ENCODE measurements at places on chromosomes 12 and 14.
A peak's percentile ranks its signal among the peaks of the same experiment; 100 is the strongest.

DNA sequence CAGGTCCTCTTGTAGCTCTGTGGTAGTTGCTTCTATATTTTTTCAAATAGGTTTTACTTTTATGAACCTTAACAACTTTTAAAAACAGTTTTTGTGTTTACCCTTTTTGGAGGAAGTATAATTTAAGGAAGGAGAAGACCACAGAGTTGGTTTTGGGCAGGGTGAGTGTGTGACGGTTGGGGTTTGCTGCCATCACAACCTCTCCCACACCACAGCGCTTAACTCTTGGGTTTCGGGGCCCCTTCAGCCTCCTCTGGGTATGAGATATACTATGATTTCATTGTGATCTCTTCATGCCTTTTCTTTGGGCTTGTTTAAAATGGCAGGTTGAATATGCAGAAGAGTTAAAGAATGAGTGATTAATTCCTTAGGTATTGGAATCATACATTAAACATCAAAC is 228.7 kb upstream of the CRY1 start:
- peak; percentile 24 for DNase-seq

- no peak for DNase-seq
Measured at GRCh38 chr12:27474344-27474743, 27.8 kb downstream of the SMCO2 start.

DNA sequence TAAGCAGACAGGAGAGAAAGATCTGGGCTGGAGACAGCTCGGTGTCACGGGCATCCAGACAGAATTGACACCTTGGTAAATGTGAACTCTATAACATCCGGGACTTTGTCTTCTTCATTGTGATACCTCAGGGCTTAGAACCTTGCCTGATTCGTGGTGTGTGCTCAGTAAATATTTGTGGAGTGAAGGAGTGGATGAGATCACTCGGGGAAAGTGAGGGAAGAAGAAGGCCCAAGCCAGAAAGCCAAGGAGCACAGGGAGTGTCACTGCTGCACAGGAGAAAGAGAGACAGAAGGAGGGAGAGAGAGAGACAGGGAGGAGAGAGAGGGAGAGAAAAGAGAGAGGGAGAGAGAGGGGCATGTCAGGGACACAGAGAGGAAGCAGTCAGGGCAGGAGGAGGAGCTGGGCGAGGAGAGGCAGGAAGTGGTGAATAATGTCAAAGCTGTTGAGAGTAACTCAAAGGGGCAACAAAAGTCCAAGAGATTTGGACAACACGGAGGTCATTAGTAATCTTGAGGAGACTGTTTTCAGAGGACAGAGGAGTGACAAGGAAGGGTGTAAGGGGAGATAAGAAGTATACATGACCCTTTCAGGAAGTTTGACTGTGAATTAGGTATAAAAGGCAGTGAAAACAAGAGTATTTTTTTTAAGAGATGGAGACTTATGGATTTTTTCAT is 141.6 kb upstream of the MAX start:
- DNase-seq: peak; percentile 27

DNA sequence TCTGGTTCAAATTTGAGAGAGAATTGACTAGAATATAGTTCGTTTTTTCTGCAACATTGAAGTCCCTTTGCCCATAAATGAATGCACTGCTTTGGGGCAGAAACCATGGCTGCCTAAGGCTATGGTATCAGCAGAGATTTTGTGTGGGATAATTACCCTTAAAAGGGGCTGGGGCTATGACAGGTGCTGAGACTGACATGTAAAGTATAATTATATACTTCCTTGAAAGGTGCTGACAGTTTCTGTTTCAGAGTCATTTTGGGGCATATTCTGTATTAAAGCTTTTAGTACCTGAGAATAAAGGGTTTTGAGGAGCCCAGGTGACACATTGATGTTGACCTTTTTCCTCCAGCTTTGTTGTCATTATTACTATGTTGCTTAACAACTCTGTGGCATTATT is 150.3 kb upstream of the PTPRQ start:
- no peak for DNase-seq

DNA sequence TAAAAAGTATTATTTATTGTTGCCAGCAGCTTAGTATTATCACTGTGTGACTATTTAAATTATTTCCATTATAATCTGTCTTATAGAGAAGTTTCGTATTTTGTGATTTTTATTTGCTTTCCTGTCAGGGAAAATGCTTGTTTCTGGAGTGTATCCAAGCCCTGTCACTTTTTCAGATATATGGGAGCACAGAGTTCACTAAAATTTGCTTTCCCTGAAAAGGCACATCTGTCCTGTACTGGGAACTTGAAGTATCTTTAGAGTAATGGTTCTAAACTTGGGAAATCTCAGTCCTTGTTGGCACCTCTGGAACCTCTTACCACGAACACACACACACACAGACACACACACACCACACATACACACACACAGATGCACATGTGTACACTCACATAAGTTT is 39.3 kb upstream of the SSTR1 start:
- DNase-seq: no peak

GRCh38 chr14:67436006-67436866 is 24.3 kb upstream of the PLEK2 start:
- DNase-seq: no peak

GRCh38 chr12:60684988-60685655 is 1089.3 kb downstream of the SLC16A7 start:
- DNase-seq: no peak

DNA sequence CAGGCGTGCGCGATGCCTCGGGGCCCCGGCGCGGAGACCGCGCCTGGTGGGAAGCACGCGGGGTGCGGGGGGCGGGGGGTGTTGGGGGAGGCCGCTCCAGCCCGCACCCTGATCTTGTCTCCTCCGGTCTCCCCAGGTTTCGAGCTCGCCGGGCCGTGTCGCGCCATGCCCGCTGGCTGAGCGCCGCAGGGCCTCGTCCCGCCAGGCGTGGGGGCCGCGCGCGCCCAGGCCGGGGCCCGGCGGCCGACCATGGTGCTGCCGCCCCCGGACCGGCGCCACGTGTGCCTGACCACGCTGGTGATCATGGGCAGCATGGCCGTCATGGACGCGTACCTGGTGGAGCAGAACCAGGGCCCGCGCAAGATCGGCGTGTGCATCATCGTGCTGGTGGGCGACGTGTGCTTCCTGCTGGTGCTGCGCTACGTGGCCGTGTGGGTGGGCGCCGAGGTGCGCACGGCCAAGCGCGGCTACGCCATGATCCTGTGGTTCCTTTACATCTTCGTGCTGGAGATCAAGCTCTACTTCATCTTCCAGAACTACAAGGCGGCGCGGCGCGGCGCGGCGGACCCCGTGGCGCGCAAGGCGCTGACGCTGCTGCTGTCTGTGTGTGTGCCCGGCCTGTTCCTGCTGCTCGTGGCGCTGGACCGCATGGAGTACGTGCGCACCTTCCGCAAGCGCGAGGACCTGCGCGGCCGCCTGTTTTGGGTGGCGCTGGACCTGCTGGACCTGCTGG is 2.4 kb downstream of the TMEM121 start:
- no peak for DNase-seq

DNA sequence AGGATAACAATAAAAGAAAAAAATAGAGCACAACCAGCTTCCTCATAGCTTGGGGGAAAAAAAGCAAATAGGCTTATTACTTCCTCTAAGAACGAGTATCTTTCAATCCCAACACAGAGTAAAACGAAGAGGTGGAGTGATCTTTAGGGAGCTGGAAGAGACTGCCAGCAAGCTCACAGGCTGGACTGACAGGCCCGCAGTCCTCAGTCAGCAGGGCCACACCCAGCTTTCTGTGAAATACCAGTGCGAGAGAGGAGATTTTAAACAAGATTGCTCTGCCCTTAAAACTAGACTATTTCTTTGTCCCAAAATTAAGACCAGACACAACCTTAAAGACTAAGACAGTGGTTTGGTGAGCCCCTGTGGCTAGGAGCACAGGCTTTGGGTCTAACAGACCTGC is 32.9 kb downstream of the SETD3 start:
- no peak for DNase-seq

DNA sequence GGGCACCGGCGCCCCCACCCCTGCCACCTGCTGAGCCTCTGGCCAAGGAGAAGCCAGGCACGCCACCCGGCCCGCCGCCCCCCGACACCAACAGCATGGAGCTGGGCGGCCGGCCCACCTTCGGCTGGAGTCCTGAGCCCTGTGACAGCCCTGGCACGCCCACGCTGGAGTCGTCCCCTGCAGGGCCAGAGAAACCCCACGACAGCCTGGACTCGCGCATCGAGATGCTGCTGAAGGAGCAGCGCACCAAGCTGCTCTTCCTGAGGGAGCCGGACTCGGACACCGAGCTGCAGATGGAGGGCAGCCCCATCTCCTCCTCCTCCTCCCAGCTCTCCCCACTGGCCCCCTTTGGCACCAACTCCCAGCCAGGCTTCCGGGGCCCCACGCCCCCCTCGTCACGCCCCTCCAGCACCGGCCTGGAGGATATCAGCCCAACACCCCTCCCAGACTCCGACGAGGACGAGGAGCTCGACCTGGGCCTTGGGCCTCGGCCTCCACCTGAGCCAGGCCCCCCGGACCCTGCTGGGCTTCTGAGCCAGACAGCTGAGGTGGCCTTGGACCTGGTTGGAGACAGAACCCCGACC is 6.5 kb downstream of the SETD1B start:
- DNase-seq: no peak

GRCh38 chr12:69515394-69515930 is 45.3 kb downstream of the FRS2 start:
- DNase-seq: no peak

DNA sequence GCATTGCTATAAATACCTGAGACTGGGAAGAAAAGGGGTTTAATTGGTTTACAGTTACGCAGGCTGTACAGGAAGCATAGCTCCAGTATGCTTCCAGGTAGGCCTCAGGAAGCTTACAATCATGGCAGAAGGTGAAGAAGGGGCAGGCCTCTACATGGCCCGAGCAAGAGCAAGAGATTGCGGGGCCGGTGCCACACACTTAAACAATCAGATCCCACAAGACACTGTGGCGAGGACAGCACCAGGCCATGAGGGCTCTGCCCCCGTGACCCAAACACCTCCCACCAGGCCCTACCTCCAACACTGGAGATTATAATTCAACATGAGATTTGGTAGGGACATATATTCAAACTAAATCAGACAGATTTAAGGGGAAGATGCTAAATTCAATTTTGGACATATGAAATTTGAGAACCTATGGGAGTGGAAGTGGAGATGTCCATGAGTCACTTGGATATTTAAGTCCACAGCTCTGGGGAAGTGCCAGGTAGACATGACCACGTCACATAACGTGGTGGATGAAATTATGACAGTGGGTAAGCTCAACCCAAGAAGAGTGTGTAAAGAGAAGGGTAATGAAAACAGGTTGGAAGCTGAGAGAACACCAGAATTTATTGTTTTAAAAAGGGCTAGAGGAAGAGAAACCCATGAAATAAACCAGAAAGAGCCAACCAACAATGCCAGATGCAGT is 1.5 kb upstream of the LTA4H start:
- no peak for DNase-seq

- no peak for DNase-seq
Measured at GRCh38 chr12:95440401-95440800, 33.6 kb upstream of the METAP2 start.

DNA sequence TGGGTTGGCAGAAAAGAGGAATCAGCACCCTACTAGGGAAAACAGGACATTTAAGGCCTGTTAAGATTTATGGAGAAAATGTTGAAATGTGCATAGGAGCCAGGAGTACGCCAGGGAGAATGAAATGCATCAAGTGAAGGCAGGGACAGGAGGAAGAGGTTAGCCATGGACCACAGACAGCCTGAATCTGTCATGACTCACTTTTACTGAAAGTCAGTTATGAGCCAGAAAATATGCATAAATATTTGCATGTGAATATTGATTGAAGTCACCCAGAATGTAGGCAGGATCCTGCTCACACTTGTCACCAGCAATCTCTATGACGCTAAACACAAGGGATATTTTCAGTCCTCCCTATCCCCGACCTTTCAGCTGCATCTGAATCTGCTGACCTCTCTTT is 25.1 kb upstream of the CDK17 start:
- peak; percentile 11 for DNase-seq

GRCh38 chr12:6778217-6778573 is 5.9 kb downstream of the LAG3 start:
- no peak for DNase-seq

- DNase-seq: peak; percentile 69
Measured at GRCh38 chr12:132414634-132415326, 75.2 kb upstream of the FBRSL1 start.

GRCh38 chr14:47541662-47542061 is 133.7 kb downstream of the MDGA2 start:
- no peak for DNase-seq

- DNase-seq: no peak
Measured at GRCh38 chr14:75976826-75977581, 4.8 kb downstream of the TGFB3 start.

- no peak for DNase-seq
Measured at GRCh38 chr12:102740141-102740955, 176.7 kb downstream of the PAH start.

DNA sequence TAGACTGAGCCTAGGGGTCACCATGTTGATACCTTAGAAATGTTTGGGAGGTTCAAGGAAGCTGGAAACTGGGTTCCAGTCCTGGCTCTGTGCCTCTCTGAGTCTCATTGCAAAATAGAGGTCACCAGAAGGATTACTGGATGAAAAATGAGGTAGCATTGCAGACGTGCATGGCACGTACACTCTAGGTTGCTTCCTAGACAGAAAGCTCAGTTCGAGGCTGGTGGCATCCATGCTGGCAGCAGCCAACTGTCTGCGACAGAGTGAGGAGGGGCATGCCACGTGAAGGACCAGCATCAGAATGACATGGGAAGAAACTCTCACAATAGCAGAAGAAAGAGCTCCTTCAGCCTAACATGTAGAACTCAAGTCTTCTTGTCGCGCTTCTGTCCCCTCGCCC is 4.6 kb upstream of the CYP46A1 start:
- DNase-seq: no peak

- peak; percentile 45 for DNase-seq
Measured at GRCh38 chr12:7130701-7131501, 730 bp downstream of the CLSTN3 start.

GRCh38 chr12:27279826-27280225 is 35.7 kb downstream of the STK38L start:
- no peak for DNase-seq

DNA sequence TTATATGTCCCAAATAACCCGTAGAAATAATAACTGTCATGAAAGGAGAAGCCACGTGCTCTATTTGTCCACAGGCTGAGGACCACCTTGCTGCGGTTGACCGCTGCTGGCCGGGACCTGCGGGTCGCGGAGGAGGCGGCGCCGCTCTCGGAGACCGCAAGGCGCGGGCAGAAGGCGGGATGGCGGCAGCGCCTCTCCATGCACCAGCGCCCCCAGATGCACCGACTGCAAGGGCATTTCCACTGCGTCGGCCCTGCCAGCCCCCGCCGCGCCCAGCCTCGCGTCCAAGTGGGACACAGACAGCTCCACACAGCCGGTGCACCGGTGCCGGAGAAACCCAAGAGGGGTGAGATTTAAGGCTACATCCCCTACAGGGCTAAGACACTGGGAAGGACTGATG is 21.0 kb downstream of the RPGRIP1 start:
- DNase-seq: no peak

- no peak for DNase-seq
Measured at GRCh38 chr12:49870501-49871262, 27.8 kb upstream of the BCDIN3D start.
